ENCODE measurements at places on chromosomes 11 and 22.

GRCh38 chr11:122342089-122342744 lies 226.2 kb upstream of the BLID start:
- no peak for DNase-seq

GRCh38 chr11:13352711-13353110 lies 75.1 kb downstream of the BMAL1 start:
- DNase-seq: no peak

GRCh38 chr22:45169591-45170466 lies 6.1 kb downstream of the NUP50 start:
- DNase-seq: no peak

- peak; percentile 77 for DNase-seq
These were observed 194.9 kb downstream of the SWAP70 start for GRCh38 chr11:9858822-9859221.

GRCh38 chr11:75654314-75654713 lies 14.5 kb downstream of the MAP6 start:
- no peak for DNase-seq

All from H4 (cell line).